NCI-H774 (cell line): ENCODE measurements at places on chromosomes 1 and 21.
A peak's percentile ranks its signal among the peaks of the same experiment; 100 is the strongest.

- DNase-seq = no peak
Observed at GRCh38 chr1:10909697-10910680, 102.5 kb upstream of the TARDBP start.

- no peak for DNase-seq
Observed at GRCh38 chr1:36092798-36093185, 4.1 kb downstream of the ADPRS start.

DNA sequence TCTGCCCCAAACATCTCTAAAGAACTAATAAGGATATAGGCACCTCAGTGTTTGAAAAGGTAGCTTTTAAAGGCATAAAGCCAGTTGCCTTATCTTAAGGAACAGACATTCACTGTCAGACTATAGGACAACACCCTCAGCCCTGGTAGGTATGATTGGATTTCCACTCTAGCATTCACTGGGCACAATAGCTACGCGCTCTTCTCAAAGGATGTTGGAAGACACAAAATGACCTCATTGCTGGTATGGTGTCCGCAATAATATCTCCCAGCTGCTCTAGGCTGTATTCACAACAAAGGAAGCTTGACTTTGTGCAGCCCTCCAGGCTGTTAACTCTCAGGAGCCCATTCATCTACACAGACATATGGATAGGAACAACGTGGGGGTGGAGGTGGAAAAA, 119.4 kb upstream of the CXADR start:
- peak; percentile 12 for DNase-seq

DNA sequence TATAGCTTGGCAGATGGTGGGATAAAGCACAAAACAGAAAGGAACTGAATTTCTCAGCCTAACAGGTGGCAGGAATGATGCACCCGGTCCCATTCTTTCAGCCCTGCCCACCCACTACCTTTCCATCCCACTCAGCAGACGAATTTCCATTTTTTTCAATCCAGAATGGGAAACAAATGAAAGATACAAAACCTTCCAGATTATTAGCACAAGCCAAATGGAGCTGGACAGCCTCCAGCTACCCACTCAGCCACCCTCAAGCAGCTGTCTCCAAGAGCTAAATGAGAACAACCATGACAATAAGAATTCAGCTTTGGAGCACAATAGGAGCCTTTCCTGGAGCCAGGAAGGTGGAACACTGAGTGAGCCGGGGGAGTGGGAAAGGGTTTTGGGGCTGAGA, 96.3 kb upstream of the ST6GALNAC5 start:
- DNase-seq = no peak

DNA sequence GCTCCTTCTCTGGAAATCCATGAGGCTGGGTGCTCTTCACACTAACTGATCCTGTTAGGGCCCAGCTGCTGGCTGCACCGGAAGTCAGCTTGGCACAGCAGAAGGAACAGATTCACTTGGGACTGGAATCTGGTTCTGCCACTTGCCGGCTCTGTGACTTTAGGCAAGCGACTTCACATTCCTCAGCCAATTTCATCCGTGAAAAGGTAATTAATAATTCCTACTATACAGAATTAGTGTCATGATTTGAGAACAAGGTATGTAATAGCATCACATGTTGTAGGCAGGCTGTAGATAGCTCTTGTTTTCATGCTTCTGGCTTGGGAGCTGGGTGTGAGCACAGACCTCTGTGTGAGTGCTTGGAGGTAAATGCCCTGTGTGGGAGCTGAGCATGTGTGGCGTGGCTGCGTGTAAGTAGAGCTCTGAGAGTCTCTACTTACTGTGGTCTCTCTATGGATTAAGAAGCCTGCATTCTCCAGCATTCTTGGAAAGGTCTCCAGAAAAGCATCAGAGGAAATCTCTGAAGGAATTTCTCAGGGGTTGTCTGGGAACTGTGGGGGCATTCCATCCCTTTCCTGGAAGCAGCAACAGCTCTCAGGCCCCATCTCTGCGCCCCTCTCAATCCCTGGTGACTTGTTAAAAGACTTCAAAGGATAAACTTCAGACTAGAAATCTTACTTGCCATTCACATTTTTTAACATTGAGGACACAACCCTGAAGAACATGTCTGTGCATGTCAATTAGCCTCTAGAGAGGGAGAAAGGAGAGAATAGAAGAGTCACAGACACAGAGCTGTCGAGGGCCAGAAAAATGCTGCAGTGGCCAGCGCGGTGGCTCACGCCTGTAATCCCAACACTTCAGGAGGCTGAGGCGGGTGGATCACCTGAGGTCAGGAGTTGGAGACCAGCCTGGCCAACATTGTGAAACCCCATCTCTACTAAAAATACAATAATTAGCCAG, 47.7 kb upstream of the PPM1J start:
- DNase-seq = no peak

GRCh38 chr1:208223136-208223535, 21.0 kb downstream of the PLXNA2 start:
- DNase-seq = no peak

DNA sequence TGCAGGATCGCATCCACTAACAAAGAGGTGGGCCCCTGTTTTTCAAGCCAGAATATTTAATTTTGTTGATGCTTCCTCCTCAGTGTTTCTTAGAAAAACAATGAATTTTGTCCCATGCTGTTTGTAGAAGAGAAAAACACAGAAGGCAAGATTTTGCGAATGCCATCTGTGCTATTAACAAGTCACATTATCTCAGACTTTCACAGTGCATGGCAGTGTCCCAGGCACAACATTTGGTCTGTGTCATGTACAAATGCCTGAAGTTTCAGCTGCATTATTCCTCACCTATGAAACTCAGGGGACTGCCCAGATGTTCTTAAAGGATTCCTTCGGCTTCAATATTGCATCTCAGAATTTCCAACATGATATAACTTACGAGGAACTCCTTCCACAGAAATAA, 99.6 kb upstream of the ZC3H11B start:
- DNase-seq = no peak

GRCh38 chr1:28062806-28063205, 25.6 kb downstream of the EYA3 start:
- no peak for DNase-seq

GRCh38 chr21:38244885-38245869, 11.6 kb upstream of the KCNJ15 start:
- no peak for DNase-seq

GRCh38 chr1:208194944-208195343, 49.2 kb downstream of the PLXNA2 start:
- no peak for DNase-seq

DNA sequence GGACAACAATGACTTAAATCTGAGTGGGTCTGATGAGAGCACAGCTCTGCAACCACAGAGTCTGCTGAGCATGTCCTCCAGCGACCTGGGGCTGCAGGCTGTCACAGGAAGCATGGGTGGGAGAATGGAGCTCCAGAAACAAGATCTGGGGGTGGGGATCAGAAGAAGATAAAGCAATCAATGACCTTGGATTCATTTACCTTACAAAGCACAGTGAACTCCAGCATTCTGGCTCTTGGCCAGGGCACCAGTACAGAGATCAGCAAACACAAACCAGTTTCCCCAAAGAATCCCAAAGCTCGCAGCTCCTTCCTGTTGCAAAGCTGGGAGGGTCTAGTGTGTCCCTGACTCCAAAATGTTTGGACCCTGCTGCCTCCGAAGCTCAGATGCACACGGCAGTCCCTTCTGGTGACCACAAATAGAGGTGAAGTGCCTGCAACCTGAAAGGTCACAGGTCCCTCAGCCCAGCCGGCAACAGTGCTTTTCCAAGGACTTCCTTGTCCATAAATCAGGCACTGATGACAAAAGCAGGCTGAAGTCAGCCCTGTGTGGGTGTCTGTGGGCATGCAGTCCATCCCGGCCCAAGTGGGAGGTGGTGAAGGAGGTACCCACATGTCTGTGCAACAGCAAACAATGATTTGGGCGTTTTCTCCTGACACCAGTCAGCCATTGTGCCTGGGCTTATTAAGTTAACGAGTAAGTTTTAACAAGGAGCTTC, 76.1 kb downstream of the SH3BGR start:
- no peak for DNase-seq

DNA sequence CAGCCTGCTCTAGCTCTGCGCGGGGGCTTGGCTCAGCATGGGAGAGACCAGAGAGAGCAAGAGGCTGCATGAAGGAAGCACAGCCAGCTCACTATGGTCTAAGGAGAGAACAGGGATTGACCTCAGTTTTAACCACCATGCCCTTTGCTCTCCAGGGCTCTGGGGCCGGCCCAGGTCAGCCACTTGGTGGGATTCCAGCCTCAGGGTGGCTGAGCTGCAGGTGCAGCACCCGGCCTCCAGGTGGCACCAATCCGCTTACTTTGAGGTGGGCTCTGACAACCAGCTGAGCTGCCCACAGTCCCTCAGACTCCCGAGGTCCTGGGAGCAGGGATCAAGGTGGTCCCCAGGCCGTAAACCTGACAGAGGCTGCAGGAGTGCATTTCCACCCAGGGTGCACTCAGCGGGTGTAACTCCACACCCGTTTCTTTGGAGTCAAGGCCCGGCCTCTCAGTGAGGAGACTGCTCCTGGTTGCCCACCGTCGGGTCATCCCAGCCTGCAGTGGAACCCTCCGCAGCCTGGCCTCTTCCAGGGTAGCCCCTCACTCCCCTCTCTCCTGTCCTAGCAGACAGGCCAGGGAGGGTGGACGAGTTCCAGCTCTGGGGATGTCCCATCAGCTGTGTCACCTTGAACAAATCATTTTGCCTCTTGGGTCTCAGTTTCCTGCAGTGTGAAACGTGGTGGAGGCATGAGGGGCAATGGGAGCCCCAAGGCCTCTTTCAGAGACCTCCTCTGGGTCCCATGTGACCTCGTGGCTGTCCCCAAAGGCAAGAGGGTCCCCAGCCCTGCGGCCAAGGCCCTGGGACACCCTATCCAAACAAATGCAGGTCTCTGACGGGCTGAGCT, 607 bp upstream of the LGR6 start:
- no peak for DNase-seq

DNA sequence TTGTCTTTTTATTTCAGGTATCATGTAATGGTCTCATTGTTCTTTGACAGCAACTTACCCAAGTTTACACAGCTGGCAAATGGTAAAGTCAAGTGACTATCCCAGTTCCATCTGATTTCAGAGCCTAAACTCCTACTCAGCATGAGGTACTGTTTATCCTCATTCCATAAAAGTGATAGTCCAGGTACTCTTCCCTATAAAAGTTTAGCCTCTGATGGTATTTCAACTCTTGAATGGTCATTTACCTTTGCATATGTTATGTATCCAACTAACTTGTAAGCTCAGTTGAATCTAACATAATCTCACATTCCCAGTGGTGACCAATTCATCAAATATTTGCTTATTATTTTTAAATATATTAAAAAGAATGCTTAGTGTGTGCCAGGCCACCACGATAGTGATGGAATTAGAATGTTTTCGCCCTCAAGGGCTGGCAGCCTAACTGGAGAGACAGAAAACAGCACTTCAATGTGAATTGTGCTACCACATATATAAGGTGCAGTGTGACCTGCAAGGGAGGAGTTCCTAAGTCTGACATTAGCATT, 307.1 kb downstream of the CTH start:
- DNase-seq = peak; percentile 57
